ENCODE measurements at places on chromosomes 11 and 22. TPM values are rescaled to one million over a fixed set of nuclear protein-coding genes. Genes with fewer than 3 reads are reported as not detected.

DNA sequence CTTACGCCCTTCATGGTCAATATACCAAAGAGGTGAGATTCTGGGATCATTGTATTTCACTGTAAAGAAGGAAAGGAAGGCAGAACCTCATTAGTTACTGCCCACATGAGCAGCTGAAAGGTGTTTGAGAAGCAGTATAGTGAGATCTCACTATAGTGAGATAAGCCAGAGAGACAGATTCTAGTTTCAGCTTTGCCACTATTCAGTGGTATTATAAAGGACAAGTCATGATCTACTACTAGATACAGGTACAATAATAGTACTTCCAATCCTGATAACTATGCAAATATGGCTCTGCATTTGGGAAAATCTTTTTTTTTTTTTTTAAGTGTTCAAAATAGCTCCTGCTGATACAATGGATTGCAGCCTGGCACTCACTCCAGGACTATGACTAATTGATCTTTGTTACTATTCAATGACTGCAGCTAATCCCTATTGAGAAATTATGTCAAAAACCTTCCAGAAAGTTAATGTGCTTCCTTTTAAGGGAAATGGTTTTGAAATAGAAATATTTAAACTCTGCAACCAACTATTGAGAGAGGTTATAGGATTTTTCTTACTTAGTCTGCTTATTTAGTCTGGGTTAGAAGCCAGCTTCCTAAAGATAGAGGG, 8.3 kb upstream of the DLAT start:
- no peak for DNase-seq

Gene NPAS4
- total RNA-seq: not detected

GRCh38 chr22:35705141-35705540, 12.5 kb upstream of the APOL5 start:
- no peak for DNase-seq

DNA sequence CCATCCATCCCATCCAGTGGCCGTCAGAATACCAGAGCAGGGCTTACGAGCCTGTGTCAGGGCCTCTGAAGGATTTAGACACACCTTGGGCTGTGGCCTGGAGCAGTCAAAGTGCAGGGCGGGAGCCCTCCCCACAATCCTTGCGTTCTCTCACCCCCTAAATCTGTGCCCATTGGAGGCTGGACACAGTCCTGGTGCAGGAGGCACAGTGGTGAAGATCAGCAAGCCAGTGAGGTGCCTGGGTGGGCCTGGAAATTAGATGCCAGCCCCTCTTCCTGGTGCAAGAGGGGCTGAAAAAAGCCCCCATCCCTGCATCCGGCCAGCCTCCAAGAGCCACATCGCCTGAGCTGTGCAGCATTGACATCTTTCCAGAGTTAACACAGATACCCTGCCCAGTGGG, 1045.8 kb downstream of the TBC1D22A start:
- no peak for DNase-seq

DNA sequence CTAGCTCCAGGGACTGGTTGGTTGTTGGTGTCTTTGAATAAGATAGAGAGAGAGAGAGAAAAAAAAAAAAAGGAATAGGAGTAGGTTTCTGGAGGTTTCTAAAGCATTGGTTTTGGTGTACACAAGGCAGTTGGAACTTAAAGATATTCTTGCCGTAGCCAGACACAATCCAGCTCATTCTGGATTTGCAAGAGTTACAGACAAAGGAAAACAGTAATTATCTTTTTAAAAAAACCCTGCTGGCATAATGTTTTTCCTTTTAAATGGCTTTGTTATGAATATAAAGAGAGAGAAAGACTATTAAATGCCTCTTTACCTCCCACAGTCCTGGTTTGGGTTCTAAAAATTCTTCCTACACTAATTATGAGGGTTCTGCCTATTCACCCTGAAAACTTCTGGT, 120.4 kb upstream of the RAG2 start:
- DNase-seq: no peak

GRCh38 chr11:100221791-100222190, 465.3 kb upstream of the ARHGAP42 start:
- DNase-seq: no peak

- no peak for DNase-seq
These were observed 27.5 kb upstream of the OR9I1 start for GRCh38 chr11:58152781-58153180.

DNA sequence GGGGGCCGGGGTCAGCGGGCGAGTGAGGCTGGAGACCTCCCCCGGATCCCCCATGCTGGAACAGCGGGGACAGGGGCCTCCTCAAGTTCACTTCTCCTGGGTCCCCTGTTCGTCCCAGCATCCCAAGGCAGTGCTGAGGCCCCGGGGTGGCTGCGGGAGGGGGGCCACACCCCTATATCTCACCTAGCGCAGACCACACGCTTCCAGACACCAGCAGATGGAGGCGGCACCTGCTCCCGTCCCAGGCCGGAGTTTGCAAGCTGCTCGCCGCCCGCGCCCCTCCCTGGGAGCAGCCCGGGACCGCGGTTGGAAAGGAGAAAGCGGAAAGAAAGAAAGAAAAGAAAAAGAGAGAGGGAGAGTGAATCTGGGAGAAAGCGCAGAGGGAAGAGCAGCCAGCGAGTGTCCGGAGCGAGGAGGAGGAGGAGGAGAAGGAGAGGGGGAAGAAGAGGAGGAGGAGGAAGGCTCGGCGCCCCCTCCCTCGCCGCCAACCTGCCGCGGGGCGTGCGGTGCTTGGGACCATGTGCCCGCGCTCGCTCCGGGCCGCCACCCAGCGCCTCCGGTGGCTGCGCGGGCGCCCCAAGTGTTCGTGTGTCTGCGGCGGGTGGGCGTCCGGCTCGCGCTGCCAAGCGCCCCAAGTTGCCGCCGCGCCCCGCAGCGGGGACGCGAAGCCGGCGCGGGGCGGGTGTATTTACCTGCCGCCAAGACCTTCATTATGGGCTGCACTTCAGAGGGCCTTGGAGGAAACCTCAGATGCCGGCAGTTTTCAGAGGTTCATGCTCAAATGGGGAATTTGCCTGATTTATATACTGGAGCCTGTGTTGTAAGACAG, at the start of gene LIF:
Gene LIF (minus strand): TSS at position 775 of the 829 bp plus-strand sequence. CDS start 64 bp downstream, at position 711.
- peak; percentile 44 for DNase-seq

- no peak for DNase-seq
These were observed 64.0 kb upstream of the FIBIN start for GRCh38 chr11:26929806-26930517.

Gene WT1
- total RNA-seq: 0.94 TPM

Gene KRTAP5-10
- total RNA-seq: not detected

Gene ESAM
- 3.6 TPM for total RNA-seq

DNA sequence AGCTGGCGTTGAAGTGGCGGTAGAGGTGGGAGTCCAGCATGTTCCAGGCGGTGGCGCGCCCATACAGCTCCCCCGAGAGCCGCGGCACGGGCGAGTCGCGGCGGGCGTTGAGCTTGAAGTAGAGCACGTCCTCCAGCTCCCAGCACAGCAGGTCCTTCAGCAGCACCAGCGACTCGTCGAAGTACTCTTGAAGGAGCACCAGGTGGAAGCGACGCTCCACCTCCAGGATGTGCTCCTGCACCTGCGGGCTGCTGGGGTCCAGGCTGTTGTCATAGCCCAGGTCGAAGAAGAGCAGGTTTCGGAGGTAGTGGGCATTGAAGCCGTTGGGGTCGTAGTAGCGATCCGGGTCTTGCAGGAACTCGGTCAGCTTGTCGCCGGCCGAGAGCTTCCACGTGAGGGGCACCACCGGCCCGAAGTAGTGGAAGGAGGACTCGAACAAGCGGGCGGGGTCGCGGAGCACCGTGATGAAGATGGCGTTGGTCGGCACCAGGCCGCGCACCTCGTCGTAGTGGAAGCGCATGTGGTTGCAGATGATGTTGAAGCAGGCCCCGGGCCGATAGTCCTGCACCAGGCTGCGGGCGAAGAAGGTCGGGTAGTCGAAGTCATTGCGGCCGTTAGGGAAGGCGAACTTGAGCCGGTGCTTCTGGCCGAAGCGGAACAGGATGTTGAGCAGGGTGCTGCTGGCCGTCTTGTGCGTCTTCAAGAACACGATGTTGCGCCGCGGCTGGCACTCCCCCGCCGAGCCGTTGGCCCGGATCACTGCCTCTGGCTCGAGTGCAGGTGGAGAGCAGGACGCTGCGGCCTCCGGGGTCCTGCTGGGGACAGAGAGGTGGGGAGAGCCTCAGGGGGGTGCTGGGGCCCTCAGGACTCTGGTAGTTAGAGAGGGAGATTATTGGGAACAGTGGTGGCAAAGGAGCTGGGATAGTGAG, 9.0 kb upstream of the SEC14L6 start:
- no peak for DNase-seq

DNA sequence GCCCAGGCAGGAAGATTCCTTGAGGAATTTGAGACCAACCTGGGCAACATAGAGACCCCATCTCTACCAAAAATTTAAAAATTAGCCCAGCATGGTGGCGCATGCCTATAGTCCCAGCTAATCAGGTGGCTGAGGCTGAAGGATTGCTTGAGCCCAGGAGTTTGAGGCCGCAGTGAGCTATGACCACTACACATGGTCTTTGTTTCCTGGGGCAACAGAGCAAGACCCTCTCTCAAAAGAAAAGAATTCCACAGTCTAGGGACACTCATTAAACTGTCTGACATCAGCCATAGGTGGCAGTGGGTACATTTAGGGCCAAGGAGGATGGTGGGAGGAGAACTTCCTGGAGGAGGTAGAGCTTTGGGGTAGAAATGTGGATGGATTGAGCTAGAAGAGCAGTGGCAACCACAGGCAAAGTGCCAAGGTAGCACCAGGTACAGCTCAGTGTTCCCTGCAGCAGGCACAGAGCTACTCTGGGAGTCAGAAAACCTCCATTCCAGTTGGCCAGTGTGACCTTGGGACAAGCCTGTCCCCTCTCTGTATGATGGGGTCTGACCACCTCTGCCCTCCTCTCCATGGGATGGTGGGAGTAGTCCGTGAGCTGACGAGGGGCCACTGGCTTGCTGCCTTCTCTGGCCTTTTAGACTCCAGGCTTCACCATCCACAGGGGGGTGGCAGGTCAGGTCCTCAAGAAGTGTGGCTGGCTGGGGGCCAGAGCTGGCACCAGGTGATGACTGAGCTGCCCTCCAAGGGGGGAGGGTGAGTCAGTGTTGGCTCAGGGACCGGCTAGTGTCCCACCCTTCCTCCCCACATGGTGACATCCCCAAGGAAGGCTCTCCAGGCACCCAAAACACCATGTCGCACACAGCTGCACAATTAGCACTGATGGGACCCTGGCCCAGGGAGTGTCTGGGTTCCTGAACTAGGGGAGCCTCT, 3.7 kb upstream of the CLCF1 start:
- no peak for DNase-seq
